Epithelial cell of proximal tubule (primary cell): ENCODE measurements at places on chromosomes 16 and 17.

DNA sequence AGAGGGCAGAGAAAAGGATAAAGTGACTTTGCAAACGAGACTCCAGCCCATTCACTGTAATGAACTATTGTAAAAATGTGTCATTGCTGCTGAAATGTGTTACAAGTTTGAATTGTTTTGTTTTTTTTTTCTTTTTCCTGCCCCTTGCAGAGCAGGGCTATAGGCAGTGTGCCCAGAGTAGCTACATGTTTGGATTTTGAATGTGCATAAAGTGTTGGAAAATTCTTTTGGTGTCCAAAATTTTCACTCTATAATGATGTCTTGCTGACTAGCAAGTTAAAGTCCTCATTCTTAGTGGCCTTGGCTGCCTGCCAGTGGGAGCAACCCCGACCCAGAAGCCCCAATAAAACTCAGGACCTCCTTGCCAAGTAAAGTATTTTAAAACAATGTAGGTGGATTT, 66.5 kb downstream of the IGF2BP1 start:
- no peak for DNase-seq

DNA sequence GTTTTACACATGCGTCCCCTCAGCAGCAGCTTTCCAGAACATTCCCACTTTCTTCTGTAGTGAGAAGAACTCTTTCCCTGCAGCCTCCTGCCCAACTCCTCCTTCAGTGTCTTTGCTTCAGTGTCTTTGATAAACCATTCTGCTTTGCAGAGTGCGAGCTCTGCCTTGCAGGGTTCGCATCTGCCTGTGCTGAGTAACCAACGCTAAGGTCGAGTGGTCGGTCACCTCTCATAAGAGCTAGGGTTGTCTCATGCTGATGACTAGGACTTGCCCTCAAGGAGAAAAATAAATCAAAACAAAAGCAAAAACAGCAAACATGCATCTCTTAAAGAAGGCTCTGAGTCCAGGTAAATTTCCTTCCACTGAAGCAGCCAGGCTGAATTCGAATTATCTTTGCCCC, 22.7 kb downstream of the MAPT start:
- no peak for DNase-seq

GRCh38 chr17:77288115-77288619, 147.4 kb downstream of the SEC14L1 start:
- no peak for DNase-seq

- DNase-seq, result no peak
These were observed 87.9 kb downstream of the C16orf78 start for GRCh38 chr16:49461517-49461951.

DNA sequence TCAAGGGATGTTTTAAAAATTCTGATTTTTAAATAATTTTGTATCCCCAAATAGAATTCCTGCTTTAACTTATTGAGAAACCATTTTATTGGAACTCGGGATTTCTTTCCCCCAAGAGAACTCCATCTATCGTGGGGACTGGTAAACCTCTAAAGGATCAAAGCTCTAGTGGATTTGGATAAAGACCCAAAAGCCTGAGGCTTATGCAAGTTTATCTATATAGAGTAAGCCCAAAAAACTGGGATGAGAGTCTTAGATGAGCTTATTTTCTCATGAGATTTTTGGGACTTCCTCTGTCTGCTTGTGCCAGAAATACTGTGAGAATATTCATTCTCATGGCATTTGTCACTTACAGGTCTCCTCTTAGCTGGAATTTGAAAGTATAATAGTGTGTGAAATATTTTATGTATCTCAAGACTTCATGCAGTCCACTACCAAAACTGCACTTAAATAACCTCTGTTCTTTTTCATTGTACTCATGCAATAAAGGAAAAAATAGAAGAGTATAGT, 333.1 kb downstream of the BCAS3 start:
- DNase-seq, result no peak

DNA sequence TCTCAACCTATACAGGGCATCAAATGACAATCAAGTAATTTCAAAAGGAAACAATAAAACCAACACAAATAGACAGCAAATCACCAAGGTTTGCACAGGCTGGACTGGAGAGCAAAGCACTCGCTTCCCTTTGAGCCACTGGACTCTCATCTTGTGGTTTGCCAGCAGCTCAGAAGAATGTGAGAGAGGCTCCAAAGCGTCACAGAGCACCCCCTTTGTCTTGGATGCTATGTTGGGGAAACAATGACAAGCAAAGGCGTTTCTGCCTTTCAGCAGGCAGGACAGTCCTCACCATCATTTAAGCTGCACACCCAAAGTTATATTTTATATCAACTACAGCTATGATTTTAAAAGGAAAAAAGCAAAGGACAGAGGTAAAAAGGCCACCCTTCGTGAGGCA, 13.2 kb downstream of the SLC6A4 start:
- no peak for DNase-seq

- no peak for DNase-seq
These were observed 72.1 kb downstream of the RPTOR start for GRCh38 chr17:80616705-80617104.

DNA sequence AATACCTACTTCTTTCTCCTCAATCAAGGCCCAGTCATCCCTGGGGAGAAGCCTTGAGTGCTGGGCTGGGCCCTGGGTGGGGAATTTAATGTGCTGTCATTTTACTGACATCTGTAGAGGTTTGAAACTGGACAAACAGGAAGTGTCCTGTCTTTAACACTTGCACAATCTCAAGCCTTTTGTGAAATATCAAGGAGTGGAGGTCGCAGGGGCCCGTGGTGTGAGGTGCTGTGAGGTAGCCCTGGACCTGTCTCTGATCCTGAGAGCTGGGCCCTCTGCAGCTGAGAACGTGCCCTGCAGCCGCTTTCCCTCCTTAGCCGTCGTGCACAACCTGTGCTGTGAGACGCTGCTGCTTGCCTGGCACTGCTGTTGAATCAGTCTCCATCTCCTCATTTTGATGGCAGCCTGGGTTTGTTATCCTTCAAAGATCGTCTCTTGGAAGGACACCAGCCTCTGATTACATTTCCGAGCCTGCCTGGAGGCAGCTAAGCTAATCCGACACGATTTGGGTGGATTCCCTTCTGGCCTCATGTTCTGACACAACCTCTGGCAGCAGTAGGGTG, 29.9 kb downstream of the SMARCE1 start:
- DNase-seq, result no peak

GRCh38 chr17:58267347-58268324, 13.1 kb downstream of the MPO start:
- no peak for DNase-seq

DNA sequence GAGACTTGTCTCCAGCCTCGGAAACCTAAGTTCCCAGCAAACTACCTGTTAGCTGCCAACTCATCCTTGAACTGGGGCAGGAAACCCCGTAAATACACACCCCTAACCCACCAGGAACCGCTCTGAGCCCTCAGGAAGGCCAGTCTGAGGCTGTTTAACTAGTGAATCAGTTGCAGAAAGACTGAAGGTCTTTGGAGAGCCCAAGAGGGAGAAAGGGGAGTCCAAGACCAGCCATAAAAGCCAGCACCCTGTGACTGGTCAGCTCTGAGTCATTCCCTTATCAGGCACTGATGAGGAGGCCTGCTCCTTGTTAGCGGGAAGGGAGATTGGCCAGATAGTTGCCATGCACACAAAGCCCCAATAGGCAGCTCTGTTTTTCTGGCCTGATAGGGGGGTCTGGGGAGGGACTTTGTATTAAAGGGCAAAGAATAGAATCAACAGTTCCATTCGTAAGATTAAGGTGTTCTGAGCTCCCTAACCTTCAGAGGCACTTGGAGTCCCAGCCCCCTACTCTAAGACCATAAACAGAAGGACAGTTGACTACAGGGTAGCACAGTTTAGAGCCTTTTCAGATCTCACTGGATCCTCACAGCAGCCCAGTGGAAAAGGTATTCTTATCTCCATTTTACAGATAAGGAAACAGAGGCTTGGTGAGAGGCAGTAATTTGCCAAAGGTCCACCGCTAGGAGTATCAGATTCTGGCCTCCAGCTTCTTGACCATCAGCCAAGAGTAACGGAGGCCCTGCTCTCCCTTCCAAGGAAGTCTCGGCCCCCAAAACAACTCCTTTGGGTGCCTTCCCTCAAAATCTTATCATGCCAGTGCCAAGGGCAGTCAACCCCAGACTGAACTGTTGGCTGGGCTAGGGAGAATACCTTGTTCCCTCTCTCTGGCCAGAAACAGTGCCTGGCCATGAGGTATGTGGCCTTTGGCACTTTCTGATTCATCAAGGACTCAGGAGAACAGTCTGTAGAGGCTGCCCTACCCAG, 2.2 kb upstream of the KRT19 start:
- peak; percentile 77 for DNase-seq

- peak; percentile 57 for DNase-seq
These were observed 26.5 kb upstream of the C16orf87 start for GRCh38 chr16:46857368-46857945.

DNA sequence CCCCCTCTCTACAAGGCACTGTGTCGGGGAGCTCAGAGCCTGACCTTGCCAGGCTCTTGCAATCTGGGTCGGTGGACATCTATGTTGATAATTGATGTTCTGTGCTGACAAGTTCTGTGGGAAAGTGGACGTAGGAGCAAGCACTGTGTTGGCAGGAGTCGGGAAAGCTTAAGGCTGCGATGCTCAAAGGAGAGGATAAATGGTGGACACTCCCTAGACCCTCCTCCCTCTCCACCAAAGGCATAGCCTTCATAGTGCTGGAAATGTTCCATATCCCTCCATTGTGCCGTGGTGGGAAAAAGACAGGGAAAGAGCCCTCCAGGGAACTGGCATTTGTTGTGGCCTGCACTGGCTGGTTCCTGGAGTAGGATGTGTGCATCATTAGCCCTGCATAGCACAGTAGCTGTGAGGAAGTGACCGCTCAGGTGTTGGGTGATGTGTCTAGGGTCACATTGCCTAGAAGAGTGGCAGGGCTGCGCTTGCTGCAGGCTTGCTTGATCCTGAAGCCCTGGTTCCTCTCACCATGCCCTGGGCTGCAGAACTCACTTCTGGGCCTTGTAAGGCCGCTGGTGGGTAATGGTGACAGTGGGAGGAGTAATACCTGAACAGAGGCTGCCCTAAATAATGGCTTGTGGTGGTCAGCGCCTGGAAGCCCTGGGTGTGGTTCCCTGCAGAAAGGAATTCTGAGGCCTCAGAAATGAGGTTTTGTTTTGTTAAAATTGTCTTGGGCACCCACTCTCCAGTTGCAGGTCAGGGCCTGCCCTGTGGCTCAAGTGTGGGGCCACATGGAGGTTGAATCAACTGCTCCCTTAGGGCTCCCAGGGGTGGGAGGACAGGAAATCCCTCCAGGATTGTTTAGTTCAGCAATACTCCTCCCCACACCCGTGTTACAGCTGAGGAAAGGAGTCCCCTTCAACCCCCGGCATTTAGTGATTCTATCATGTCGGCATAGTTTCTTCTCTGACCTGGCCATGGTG, 62.6 kb downstream of the KSR1 start:
- DNase-seq, result no peak

GRCh38 chr16:23823475-23824384, 12.1 kb upstream of the PRKCB start:
- peak; percentile 73 for DNase-seq

- DNase-seq, result no peak
These were observed at the start of gene BCAR1 for GRCh38 chr16:75251280-75252048. Gene BCAR1, minus strand, starts transcription at chr16:75251624. Its CDS starts 142 bp downstream, at chr16:75251482.

DNA sequence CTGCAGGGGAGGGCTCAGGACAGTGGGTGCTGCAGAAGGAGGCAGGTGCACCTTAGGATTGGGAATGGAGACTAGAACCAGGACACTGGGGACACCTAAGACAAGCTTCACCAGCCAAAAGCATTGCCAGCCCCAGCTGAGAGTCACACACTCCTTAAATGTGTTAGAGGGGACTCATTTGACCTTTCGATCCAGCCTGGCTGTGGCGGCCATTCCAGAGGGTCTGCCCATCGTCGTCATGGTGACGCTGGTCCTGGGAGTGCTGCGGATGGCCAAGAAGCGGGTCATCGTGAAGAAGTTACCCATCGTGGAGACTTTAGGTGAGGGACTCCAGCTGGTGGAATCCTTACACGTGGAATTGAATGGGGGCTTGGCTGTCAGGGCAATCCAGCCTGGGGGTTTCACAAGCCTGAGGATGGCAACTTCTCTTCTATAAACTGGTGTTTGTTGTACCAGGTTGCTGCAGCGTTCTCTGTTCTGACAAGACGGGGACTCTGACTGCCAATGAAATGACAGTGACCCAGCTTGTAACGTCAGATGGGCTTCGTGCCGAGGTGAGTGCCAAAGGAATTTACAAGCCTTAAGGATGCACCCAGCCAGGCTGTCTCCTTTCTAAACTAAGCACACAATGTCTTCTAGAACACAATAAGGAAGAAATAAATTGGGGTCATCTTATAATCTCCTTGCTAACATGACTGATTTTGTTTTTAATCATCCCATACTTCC, 65.3 kb downstream of the MEAK7 start:
- DNase-seq, result no peak

- DNase-seq, result no peak
These were observed 1219.8 kb downstream of the CDH8 start for GRCh38 chr16:60816461-60816860.

DNA sequence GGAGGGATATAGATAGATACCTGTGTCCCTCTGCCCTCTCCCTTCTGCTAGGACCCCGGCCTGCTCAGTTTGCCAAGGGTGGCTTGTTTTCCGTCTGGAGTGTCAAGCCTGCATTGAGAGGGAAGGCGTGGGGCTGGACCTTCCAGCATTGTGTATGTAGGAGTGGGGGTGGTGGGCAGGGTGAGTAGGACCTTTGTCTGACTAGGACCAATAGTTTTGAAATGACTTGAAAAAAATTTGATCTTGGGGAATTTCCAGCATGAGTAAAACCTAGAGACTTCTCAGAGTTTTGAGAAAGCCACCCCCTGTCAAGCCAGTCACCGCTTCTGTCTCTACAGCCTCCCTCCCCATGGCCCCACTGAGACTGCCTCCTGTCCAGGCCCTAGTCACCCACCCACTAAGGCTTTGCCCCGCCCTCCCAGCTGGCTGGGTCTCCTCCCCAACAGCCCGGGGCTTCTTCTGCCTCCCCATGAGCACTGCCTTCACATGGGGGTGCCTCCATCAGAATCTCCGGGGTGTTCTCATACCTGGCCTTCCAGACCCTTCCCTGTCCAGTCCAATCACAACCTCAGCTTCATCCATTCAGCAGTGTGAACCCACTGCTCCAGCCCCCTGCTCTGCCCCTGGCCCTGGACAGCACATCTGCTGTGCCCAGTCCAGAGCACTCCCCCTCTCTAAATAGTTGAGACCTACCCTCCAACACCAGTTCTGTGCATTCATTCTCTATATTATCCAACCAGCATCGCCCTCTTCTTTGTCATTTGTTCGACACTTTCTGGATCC, 207.0 kb downstream of the MSI2 start:
- DNase-seq, result peak; percentile 16

DNA sequence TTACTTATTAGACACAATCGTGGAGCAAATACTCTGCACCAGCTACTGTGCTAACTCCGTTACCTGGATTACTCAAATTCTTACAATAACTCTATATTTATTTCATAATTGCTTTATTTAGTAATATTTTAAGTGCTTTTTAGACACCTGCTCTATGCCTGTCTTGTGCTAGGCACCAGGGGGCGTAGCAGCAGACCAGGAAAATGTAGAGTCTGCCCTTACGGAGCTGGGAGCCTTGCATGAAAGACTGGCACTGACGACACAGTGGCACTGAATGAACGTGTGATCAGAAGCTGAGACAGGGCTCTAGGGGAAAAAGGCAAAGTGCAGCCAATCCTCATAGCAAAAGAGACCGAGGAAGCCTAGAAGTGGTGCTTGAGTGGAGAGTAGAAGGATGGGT, 486.5 kb downstream of the CDH13 start:
- no peak for DNase-seq

- no peak for DNase-seq
These were observed 65.8 kb downstream of the RGS9 start for GRCh38 chr17:65202844-65203571.
